ENCODE measurements at places on chromosomes 6 and 20.

GRCh38 chr20:46282669-46283068 is 25.6 kb downstream of the CDH22 start:
- no peak for DNase-seq

DNA sequence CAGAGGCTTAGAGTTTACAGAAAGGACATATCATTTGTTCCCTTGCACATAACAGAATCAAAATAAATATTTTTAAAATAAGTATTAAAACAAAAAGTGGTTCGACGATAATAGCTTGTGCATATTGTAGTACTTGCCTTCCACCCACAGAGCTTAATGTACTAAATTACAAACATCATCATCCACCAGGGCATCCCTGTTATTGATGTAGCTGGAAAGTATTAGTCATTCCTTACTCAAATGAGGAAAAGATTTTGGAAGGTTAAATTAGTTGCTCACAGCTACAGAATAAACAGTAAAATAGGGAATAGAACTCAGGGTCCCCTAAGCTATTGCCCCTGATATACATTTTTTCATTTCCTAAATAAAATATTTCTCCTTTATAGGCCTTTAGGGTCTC is 150.3 kb downstream of the PTPRK start:
- no peak for DNase-seq

GRCh38 chr6:63644668-63645326 is 9.2 kb downstream of the PHF3 start:
- DNase-seq, result no peak

- peak; percentile 53 for DNase-seq
Observed at GRCh38 chr20:61271312-61272231, 19.5 kb downstream of the CDH4 start.

- DNase-seq, result no peak
Observed at GRCh38 chr6:145189836-145190235, 545.5 kb downstream of the EPM2A start.

DNA sequence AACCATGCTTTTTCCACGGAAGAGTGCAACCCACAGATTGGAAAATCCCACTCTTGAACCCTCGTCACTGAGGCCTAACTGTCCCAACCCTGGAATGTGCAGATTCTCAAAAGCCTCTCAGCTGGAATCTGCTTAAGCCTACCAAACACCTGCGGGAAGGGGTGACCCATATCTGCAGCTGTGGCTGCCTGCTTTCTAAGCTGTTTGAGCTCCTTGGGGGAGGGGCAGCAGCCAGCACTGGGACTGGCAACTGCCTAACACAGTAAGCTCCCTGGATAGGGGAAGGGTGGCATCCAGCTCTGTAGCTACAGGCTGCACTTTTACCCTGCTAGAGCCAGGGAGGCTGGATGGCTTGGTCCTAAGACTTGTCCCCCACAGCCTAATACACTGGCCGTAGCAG is 579.6 kb downstream of the COL12A1 start:
- DNase-seq, result peak; percentile 56

DNA sequence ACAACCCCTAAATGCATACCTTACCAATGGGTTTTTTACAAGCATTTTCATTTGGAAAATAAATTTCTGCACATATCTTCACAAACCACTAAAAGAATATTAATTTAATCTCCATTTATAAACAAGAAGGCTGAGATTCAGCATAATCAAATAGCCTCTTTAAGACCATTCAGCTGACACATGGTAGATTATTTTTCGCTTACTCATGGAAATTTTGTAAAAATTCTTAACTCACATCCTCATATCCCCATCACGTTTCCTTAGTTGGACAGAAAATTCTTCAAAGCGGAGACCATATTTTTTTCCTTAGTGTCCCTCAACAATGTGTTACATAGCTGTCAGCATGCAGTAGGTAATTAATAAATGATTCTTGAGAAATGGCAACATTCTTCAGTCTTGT is 439.6 kb upstream of the PTCHD4 start:
- DNase-seq, result no peak

GRCh38 chr20:63525185-63525584 is 4.6 kb downstream of the PPDPF start:
- DNase-seq, result no peak

DNA sequence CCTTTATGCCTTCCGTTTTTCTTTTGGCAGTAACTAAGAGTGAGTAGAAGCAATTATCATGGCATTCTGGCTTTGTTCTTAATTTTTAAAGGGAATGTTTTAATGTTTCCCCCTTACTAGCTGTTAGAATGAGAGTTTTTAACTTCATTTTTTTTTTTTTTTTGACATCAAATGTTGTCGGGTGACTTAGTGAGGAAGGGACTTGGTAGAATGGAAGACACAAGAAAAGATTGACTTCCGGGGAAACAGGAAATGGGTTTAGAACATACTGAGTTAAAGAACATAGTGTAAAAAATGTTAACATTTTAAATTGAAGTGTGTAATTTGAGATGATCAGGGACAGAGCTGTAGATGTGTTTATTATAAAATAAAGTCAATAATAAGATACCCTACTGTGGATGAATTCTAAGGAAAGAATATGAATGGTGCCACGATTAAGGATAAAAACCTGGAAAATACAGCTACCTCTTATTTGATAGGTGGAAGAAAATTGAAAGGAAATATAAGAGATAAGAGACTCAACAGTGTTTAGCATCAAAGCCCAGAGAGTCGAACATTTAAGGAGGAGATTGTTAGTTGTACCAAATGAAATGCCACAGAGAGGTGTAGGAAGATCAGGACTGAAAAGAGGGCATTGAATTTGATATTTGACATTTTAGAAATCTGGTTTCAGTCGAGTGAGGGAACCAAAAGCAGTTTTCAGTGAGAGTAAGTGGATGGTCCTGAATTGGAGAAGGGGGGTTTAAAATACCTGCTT is 9.4 kb downstream of the HSF2 start:
- no peak for DNase-seq

DNA sequence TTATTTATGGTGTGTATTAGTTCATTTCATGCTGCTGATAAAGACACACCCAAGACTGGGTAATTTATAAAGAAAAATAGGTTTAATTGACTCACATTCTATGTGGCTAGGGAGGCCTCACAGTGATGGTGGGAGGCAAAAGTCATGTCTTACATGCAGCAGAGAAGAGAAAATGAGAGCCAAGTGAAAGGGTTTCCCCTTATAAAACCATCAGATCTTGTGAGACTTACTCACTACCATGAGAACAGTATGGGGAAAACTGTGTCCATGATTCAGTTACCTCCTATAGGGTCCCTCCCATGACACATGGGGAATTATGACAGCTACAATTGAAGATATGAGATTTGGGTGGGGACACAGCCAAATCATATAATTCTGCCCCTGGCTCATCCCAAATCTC is 150.0 kb upstream of the AHI1 start:
- DNase-seq, result no peak

GRCh38 chr6:113402544-113402943 is 454.6 kb upstream of the MARCKS start:
- DNase-seq, result no peak

DNA sequence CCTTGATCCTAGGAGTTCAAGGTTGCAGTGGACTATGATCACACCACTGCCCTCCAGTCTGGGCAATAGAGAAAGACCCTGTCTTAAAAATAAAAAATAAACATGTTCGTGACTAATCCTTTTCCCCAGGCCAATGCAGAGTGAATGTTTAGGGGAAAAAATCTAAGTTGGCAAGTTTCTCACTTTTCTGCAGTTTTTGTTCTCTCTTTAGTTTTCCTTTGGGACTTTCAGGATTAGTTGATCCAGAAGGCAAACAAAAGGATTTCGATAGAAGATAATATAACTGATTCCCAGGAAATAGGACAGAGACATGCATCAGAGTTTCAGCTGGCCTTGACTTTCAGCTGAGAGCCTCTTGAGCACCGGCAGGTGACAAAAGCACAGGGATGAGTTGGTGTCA is 53.3 kb downstream of the SOD2 start:
- no peak for DNase-seq

DNA sequence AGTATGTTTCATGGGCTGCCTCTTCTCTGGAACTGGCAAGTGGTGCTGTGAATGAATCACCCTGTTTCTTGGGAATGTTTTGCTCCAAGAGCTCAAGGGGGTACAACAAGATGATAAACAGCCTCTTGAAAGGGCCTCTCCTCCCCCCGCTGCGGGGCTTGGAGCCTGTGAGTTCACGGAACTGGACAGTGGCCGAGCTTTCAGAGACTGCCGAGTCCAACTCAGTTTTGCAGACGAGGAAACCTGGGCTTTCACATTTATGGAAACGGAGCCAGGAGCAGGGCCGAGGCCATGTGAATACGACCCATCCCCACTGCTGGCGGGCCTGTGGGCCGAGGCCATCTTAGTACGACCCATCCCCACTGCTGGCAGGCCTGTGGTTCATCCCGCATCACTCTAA is 18.2 kb upstream of the SRC start:
- DNase-seq, result no peak

DNA sequence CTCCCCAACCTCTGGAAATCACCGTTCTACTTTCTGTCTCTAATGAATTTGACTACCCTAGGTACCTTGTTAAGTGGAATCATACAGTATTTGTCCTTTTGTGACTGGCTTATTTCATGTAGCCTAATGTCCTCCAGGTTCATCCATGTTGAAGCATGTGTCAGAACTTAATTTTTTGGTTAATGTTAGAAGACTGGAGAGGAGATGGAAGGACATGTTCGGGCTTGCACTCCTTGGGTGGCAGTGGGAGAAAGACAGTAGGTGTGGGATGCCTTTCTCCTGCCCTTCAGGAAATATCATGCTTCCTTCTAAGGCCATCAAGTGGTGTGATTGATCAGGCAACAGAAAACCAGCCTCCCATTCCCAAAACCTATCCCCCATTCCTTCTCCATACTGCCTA is 61.1 kb upstream of the RNF144B start:
- DNase-seq, result no peak

- no peak for DNase-seq
Observed at GRCh38 chr20:41412324-41413120, 45.9 kb upstream of the EMILIN3 start.

DNA sequence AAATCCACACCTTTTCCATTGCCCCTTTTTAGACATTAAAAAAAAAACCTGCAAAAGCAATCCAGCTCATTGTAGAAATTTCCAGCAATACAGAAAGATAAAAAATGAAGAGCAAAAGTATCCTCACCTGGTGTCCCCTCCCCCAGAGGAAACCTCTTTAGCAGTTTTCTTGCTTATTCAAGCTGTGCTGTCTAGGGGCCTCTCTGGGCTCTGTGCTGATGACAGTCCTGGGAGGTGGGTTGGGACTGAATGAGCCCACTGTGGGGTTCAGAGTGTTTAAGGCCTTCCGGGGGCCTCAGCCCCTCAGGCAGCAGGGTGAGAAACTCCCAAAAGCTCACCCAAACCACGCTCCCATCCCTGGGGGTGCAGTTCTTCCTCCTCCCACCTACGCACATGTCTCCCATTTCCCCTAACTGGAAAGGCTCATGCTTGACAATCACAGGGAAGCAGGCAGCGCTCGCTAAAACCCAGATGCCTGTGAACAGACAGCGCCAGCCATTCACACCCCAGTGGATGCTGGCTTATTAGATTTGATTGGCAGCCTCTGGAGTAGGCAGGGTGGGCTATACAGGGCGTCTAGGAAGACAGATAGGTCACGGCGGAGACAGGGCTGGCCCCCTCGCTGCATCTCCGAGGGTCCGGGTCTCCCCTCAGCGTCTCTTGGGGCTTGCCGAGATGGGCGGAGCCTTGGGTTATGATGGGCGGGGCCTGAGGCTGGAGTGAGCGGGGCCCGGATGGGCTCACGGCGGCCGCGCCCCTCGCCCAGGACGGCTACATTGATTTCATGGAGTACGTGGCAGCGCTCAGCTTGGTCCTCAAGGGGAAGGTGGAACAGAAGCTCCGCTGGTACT is 4.6 kb downstream of the GUCA1A start:
- DNase-seq, result peak; percentile 86

DNA sequence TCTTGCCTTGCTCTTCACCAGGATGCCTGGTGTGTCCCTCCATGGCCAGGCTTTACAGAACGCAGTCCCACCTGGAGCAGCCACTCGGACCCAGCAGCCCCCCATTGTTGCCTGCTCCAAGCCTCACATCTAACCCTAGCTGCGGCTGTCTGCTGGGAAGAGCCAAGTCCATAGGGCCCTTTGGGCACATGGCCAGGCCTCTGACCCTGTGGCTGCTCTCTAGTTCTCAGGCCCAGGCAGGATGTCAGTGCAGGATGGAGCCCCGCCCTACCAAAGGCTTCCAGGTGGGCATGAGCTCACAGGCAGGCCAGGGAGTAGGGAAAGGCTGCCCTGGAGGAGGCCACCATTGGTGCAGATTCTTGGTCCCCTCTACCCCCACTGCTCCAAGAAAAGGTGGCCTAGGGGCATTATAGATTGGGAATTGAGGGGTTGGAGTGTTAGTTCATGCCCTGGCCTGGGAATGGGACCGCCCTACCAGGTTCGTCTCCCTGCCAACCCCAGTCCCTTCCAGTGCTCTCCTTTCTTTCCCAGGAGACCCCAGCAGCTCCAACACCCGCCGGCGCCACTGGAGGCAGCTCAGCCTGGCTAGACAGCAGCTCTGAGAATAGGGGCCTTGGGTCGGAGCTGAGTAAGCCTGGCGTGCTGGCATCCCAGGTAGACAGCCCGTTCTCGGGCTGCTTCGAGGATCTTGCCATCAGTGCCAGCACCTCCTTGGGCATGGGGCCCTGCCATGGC is 18.7 kb downstream of the MAVS start:
- no peak for DNase-seq

DNA sequence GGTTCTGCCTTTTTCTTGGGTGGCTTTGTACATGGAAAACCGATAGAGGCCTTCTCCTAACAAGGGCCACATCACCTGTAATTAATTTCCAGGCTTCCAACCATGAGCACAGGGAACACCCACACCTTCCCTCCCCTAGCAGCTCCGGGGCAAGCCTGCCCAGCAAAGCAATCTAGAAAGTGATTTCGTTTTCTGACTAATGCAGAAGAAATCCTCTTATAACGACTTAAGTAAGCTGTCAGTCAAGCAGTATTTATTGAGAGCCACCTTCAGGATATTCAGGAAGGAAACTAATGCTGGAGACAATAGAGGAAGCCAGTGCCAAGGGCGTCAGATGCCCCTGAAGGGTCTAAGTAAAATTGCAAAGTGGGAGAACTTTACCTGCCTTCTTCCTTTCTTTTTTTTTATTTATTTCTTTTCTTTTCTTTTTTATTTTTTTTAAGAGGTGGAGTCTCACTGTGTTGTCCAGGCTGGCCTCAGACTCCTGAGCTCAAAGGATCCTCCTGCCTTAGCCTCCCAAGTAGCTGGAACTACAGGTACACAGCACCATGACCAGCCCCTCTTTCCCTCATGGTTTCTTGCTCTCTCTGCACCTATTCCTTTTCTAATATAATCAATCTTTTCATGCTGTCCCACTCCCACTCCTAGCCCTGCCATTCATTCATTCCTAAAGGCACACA is 67.5 kb upstream of the MBOAT1 start:
- no peak for DNase-seq

DNA sequence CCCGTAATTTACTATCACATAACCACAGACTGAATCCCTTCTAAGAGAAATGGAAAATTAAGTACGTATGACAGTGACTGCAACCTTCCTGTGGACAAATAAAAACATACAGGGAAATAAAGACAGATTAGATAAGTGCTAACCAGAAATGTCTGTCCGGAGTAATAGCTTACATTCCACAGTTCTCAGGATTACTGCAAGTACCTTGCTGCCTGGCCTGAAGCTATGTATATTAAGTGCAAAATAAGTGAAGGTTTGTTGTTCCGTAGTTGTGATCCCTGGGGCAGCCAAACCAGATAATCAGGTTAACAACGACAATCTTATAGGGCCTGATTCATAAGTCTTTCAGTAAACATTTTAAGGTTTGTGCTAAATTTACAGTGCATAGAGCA is 2.8 kb downstream of the NEDD9 start:
- DNase-seq, result no peak
